ENCODE measurements at places on chromosomes 6 and 20.

- no peak for DNase-seq
Observed at GRCh38 chr6:64256483-64256882, 620.9 kb downstream of the PHF3 start.

DNA sequence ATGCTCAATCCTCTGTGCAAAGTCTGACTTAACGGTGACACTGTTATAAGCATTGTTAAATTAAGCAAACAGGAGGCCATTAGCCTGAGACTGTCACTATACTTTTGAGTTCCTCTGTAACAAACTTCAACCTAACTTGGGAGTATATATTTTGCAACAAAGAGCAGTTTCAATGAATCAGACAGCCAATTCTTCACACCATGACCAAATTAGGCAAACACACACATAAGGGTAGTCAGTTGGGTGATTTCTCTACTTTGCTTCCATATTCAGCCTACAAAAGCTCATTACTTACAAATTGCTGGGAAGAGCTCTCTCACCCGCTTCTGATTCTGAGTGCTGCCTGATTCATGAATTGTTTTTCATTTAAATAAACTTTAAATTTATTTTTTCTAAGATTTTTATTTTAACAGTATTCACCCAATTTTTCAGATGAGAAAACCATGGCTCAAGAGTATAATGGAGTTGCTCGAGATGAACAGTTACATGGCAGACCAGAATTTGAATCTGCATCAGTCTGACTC, 60.5 kb downstream of the HACE1 start:
- no peak for DNase-seq

GRCh38 chr6:156820089-156820798, 43.1 kb downstream of the ARID1B start:
- no peak for DNase-seq

- no peak for DNase-seq
Observed at GRCh38 chr20:59232618-59233017, 67.8 kb upstream of the EDN3 start.

DNA sequence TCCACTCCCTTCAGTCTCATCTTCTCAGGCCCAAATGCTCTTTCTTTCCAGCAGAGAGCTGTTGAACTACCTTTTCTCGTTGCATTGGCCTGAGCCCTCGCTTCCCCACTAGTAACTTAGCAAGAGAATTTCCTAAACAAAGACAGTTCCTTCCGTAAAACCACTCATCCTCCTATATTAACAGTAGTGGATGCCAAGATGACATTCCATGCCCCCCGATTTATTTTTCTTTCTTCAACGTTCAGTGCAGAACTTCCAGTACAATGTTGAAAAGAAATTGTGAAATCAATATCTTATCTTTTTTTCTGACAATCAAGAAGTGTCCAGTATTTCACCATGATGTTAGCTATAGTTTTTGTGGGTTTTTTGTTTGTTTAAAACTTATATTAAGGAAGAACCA, 45.8 kb downstream of the SOX4 start:
- no peak for DNase-seq
